Kidney epithelial cell (primary cell): ENCODE measurements at places on chromosomes 3 and 15. TPM values are rescaled to one million over a fixed set of nuclear protein-coding genes. Genes with fewer than 3 reads are reported as not detected.
A peak's percentile ranks its signal among the peaks of the same experiment; 100 is the strongest.

DNA sequence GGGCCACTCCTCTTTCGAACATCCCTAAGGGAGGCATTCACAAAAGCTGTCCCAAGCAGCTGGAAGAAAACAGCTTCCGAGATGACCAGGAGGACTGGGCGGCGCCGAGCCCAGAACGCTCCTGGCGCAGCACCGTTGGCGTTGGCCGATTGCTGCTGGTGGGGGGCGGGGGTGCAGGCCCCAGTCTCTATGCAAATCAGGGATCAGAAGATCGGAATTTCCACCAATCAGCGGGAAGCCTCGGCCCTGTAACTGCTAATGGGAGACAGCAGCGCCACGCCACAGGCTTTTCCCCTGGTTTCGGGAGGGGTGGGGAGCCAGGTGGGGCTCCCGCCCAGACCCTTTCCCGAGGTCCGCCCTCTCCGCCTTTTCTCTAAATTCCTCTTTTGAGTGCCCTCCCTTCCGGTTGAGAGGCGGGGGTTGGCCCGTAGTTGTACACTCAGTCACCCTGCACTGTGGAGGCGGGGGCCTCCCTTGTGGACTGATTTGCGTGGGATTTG, 27.0 kb downstream of the HMCES start:
- peak; percentile 69 for DNase-seq

GRCh38 chr3:129854460-129854859, 39.1 kb downstream of the TMCC1 start:
- no peak for DNase-seq

GRCh38 chr3:13073326-13074005, at the start of gene IQSEC1:
Gene IQSEC1, minus strand, starts transcription at chr3:13073429. Its CDS starts 415 bp downstream, at chr3:13073014.
- DNase-seq, result no peak

GRCh38 chr3:108357042-108357441, 60.7 kb downstream of the HHLA2 start:
- DNase-seq, result no peak

DNA sequence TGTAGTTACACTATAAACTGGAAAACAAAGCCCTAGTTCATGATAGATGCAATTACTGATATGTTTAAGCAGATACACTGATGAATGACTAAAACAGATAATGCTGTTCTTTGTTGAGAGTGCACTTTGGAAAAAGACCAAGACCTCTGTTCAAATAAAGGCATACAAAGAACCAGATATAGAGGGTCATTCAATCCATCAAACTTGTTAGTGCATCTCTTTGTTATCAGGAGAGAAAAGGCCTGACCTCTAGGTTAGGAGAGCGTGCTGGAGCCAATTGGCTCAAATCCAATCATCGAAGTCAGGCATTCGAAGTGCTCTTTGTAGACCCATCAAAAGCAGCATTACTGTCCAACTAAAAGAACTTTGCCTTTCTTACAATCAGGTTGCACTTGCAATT, 124.2 kb downstream of the TFG start:
- DNase-seq, result no peak

C3orf52 gene
- 42.5 and 42.9 TPM in 2 replicates for total RNA-seq

MAGEL2 gene
- 0.88 and 1.4 TPM in 2 replicates for total RNA-seq

DNA sequence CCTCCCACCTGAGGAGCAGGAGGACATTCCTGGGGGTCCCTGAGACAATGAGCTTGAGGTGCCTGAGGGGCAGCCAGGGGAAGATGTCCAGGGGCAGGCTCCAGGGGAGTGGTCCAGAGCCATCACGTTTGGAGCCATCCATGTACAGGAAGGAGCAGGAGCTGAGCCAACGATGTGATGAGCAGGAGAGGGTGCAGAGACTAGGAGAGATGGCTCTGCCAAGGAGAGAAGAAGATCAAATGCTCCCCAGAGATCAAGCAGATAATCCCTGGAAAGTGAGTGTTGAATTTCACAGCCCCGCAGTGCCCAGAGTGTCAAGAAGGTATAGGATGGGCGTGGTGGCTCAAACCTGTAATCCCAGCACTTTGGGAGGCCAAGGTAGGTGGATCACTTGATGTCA, 97.8 kb upstream of the HERC1 start:
- no peak for DNase-seq

GRCh38 chr3:141728355-141728892, 9.7 kb upstream of the RNF7 start:
- DNase-seq, result no peak

DNA sequence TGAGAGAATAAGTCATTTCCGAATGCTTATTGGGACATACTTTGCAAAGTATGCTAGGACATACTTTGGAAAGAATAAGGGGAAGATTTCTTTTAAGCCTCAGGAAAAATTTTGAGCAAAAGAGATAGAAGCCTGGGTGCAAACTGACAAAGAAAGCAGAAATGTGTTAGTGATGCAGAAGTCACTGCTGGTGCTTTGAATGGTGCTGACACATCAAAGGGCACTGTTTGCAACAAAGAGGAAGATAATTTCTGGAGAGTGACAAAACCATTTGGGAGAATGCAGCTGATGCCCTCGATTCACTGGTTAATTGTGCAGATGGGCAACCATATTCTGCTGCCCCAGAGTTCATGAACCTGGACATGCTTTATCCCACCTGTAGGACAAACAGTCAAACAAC, 11.0 kb upstream of the RAP2B start:
- no peak for DNase-seq

DNA sequence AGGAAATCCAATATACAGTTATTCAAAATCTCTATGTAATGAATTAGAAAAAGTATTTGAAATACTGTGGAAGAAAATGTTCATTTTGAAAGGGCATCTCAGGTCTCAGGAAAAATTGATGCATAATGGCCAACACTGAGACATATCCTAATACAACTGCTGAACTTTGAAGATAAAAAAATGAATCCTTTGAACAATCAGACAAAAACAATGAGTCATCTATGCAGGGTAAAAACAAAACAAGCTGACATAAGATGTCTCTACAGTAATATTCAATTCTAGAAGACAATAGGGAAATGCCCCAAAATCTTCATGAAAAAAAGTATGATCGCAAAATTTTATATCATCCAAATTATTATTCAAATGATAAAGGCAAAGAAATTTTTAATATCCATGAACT, 34.0 kb upstream of the ZNF280D start:
- DNase-seq, result no peak

DNA sequence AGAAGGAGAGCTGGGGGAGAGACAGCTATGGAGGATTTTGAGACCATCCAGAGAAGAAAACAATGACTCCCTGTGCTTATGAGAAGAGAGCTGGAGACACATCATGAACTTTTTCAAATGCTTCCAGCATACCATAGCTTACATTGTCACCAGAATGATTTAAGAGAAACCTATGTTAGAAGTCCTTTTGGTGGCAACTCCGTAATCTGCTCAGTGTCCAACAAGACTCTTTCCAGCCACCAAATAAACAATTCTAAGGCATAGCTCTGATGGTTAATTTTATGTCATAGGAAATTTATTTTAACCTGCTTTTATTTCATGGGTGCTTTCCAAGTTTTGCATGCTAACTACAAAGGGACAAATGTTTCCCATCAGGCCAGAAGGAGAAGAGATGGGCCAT, 200.3 kb upstream of the MCTP2 start:
- no peak for DNase-seq

DNA sequence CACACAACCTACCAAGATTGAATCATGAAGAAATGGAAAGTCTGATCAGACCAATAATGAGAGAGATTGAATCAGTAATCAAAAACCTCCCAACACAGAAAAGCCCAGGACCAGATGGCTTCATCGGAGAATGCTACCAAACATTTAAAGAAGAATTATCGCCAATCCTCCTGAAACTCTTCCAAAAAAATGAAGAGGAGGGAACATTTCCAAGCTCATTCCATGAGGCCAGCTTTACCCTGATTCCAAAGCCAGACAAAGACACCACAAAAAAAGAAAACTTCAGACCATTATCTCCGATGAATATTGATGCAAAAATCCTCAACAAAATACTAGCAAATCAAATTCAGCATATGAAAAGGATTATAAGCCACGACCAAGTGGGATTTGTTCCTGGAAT, 94.1 kb downstream of the SENP2 start:
- no peak for DNase-seq

GRCh38 chr15:70533931-70534742, 229.2 kb downstream of the UACA start:
- no peak for DNase-seq

DNA sequence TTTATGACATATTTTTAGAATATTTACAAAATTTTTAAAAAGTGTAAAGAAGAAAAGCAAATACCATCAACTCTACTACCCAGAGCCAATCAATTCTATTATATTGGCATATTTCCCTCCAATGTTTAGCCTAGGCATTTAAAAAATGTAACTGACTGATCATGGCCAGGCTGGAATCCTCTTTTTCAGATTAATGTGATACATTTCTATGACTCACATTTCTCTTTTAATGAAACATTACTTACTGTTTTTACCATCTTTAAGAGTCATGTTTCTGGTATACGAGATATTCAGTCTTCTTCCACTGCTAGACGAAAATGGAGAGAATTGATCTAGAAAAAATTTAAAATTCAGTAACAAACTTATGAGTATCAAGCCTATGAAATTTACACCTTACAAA, 53.4 kb upstream of the DCUN1D1 start:
- DNase-seq, result no peak
